Right ventricle myocardium superior (tissue), 1 donor: ENCODE measurements at places on chromosomes 12 and 14. TPM values are rescaled to one million over a fixed set of nuclear protein-coding genes. Genes with fewer than 3 reads are reported as not detected.

DNA sequence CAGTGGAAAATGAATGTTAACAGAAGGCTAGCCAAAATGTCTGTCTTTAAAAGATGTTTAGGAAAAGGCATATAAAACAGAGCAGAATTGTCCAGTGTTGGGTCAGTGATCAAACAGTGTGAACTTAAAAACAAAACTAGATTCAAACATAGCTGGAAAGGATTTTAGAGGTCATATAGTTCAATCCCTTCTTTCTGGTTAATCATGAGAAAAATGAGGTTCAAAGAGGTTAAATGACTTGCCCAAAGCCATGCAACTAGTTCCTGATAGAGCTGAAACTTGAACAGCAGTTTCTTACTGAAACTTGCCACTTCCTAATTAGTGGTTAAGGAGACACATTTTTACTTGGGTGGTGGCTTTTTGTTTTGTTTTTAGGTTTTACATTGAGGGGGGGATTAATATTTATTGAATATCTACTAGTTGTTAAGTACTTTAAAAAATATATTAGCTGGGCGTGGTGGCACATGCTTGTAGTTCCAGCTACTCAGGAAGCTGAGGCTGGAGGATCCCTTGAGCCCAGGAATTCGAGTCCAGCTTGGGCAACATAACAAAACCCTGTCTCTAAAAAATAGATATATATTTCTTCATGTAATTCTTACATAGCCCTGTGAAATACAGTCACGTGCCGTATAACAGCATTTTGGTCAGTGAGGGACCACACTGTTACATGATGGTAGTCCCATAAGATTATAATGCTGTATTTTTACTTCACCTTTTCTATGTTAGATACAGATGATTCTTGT, 20.4 kb downstream of the ACVR1B start:
- no peak for DNase-seq

- DNase-seq, result peak; percentile 70
These were observed 1.3 kb downstream of the TEDC1 start for GRCh38 chr14:105492031-105492970.

GRCh38 chr12:52195065-52195730, 3.4 kb upstream of the KRT80 start:
- DNase-seq, result no peak

DNA sequence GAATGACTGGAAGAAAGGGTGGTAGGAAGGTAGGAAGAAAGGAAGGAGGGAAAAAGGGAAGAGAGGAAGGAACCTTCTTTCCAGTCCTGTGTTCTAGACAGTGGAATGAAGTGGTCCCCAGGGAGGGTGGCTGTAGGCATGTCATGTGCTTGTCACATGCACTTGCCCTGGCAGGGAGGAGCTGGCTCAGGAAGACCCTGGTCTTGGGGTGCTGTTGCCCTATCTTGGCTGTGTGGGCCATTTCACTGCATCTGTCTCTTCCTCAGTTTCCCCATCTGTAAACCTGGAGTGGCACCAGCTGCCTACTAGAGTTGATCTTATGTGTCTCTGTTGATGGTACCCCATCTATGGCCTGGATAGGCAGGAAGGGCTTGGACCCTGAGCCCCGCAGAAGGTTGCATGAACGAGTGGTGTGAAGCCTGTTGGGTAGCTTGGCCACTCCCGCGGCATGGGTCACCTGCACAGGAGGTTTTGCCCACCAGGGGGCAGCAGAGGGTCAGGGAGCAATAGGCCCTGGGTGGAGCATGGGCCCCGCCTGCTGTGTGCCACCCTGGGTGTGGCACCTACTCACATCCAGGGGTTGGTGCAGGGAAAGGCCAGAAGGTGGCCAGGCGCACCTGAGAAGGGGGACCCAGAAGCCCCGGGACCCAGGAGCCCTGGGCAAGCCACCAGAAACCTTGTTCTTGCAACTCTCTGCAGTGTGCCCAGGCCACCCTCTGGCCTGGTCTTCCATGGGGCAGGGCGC, 25.1 kb downstream of the MEG3 start:
- DNase-seq, result peak; percentile 78

GRCh38 chr14:42378274-42378673, 771.6 kb downstream of the LRFN5 start:
- DNase-seq, result no peak

DNA sequence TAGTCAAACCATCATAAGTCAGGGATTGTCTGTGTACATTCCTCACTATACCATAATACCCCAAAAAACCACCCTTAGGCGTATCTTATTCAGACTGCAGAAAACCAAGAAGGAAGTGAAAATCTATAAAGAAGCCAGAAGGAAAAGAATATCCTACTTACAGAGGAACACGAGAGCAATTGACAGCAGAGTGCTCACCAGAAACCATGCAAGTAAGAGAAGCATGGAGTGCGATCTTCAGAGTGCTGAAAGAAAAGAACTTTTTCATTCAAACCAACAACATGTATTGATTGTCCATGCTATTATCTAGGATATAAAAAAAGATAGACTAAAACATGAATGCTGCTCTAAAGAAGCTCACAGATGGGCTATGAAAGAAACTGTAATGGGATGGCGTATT, 50.8 kb downstream of the STXBP6 start:
- no peak for DNase-seq

GRCh38 chr14:72906879-72907278, 13.0 kb upstream of the DPF3 start:
- DNase-seq, result no peak

- no peak for DNase-seq
These were observed 324.6 kb upstream of the DIO3 start for GRCh38 chr14:101236496-101237251.

DNA sequence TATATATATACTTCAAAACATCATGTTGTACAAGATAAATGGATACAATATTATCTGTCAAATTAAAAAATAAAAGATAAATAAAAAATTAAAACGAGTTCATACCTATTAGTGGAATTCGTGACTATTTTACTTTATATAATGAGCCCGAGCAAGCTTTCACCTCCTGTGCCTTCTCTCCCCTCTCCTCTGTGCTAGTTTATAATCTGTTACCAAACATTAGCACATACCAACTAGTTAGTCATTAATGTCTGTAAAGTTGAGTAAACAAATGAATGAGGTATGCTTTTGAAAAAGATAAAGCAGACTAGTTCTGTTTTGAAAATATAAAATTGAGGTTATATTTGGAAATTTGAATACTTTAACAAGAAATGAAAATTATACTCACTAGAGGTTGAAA, 84.0 kb downstream of the LRRC9 start:
- no peak for DNase-seq

GRCh38 chr12:112046003-112046402, 32.8 kb downstream of the ERP29 start:
- no peak for DNase-seq

DNA sequence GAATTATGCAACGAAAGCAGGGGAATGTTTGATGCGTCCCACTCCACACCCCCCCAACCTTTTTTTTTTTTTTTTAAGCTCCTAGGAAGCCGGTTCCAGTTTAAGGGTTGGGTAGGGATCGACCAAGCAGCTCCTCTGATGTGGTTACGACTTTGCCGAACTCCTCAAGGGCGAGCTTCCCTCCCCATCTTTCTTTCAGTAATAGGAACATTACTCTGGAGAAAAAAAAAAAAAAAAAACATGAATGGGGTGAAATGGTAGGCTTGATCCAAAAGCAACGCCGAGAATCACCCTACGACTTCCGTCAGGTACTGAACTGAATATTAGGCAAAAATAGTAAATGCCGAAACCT, 9.6 kb downstream of the BMP4 start:
- no peak for DNase-seq

DNA sequence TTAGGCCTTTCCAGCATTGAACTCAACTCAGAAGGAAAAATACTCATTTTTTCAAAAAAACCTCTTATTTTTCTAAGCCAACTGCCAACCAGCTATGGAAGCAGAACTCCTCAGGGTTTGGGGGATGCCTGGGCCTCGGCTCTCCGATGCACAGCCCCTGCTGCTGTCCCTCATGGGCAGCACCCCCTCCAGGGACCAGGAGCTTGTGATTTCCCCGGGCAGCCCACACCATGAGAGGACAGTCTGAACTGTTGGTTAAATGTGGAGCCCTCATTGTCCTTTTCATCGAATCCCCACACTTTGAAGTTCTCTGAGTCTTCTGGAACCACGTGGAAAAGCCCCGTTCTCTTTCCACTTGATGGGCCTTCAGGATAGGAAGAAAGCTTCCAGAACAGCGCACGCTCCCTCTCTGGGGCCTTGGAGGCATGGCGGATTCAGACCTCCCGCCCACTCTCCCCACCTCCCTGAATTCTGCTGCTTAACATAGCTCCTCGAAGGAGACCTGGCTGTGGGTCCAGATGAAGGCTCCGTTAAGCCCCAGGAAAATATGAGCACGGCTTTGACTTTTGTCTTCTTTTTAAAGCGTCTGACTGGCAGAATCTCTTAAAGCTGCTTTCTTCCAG, 156.6 kb downstream of the CALM1 start:
- peak; percentile 8 for DNase-seq

- no peak for DNase-seq
These were observed 55.5 kb downstream of the DUSP16 start for GRCh38 chr12:12507121-12507520.

DNA sequence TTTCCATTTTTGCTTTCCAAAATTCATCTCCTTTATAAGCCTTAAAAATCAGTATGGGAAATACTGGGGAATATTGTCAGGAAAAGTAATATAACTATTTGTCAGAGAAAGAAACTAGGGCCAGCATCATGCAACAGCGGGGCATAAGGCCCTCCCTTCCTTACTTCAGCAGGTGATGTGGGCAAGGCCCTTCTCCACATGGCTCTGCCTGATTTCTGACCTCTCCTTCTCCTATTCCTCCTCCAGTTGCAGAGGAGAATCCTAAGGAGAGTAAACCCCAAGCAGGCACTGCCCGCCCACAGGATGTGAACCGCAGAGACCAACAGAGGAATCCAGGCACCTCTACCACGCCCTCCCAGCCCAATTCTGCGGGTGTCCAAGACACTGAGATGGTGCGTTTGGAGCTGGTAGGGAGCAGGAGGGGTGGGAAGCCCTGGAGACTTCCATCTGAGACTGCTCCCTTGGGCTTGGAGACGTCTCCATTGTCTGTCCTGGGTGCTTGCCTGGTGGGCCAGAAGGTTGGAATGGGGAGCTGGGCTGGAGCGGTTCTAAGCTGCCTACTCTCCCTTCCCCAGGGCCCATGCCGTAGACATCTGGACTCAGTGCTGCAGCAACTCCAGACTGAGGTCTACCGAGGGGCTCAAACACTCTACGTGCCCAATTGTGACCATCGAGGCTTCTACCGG, 2.7 kb upstream of the SOAT2 start:
- DNase-seq, result no peak

- no peak for DNase-seq
These were observed 22.4 kb upstream of the GPR33 start for GRCh38 chr14:31510222-31510621.

DNA sequence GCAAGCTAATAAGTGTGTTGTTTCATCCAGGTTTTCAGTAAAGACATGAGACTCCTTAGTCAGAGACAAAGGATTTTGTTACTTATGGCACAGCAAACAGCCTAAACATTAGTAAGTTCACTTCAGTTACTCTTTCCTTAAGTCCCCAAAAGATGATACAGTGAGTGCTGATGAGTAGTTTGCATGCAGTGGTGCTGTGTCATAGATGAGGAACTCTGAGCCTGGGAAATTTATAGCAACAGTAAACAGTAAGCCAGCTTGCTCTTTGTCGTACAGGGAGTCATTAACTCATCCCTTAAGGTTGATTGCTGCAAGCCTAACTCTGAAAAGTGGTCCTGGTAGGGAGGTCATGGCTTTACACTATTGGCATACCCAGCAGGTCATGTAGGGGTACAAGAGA, 208.6 kb upstream of the OR4E1 start:
- DNase-seq, result no peak

DNA sequence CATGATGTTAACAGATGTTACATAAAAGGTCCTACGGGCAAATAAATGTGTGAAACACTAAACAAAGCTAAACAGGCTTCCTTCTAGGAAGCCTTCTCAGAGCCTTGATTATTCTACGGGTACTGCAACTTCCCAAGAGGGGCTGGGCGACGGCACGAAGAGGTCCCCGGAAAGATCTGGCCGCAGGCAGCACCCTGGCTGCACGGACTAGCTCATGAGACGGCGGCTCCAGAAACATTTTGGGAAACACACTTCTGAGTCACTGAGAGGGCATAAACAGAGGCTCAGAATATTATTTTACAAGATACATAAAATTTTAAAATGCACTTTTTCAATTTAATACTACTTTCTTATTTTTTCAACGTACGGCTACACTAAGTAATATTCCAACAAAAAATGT, 19.4 kb downstream of the STX2 start:
- no peak for DNase-seq

- no peak for DNase-seq
These were observed 7.5 kb upstream of the UBE2N start for GRCh38 chr12:93449277-93449676.

GRCh38 chr12:132909030-132909368, 21.6 kb upstream of the CHFR start:
- no peak for DNase-seq

- DNase-seq, result no peak
These were observed 54.3 kb downstream of the SLC41A2 start for GRCh38 chr12:104903648-104904423.

DNA sequence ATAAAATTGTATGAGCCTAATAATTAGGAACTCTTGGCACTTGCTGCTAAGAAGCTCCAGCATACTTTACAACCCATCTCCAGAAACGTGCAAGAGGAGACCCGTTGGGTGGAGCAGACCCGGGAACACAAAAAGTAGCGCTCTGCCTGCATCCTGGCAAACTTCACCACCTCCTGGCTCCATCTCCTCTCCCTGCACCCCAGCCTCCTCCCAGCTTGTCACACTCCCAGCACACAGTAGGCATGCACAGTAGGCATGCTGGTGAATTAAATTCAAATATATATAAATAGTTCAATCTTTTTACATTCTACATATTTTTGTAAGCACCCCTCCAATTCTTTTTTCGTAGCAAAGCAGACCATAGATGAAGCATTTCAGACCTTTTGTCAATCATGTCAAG, 1.2 kb downstream of the VSIG10 start:
- no peak for DNase-seq

- no peak for DNase-seq
These were observed 57.2 kb upstream of the NTF3 start for GRCh38 chr12:5374713-5375112.

Gene KIF26A
- total RNA-seq, result 6.3 TPM
